HepG2 (cell line): ENCODE measurements at places on chromosomes 7 and 10. TPM values are rescaled to one million over a fixed set of nuclear protein-coding genes. Genes with fewer than 3 reads are reported as not detected.

Gene ZNF503
- 2.7 and 4.0 TPM in 2 replicates for polyA plus RNA-seq

Gene PSMG3
- polyA plus RNA-seq = 29.3 and 29.6 TPM in 2 replicates

Gene DPP6
- not detected in 2 replicates for polyA plus RNA-seq

Gene CHRM2
- not detected in 2 replicates for polyA plus RNA-seq
